Stimulated activated CD4-positive, alpha-beta T cell treated with anti-CD3 and anti-CD28 coated beads, Interleukin-12 subunit alpha, Interleukin-12 subunit beta, amount 100 ng/mL, for 48 hours (primary cell): ENCODE measurements at places on chromosomes 2 and 18.

DNA sequence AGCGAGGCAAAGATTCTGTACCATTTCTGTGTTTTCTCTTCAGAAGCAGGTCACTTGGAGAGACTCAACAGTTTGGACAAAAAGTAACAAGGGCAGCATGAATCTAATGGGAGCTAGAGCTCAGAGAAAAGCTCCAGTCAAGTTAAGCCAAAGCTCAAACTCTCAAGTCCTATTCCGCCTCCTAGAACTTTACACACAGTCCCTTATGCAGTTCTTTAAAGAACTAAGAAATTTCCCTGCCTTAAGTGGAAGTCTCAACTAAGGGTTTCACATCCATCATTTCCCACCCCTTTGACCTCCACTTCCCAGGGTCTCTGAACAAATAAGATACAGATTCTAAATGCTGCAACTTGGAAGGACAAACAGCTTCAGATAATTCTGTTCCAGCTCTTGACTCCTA lies 121.3 kb upstream of the RNU4ATAC start:
- no peak for DNase-seq

DNA sequence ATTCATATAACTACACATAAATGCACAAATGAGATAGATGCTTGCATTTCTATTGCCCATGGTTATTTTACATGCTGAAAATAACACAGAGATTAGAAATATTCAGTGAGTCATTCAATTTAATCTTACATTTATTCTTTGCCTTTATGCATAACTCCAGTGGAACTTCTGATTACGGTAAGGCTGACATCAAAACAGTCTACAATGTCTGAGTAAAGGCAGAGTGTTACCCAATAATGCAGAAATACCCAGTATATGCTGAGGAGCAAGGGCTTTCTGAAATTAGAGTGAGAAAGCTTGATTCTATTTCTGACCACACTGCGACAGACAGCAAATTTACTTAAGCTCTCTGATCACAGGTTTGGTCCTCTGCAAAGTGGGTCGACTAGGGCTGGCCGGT lies 9.2 kb downstream of the NMI start:
- no peak for DNase-seq

DNA sequence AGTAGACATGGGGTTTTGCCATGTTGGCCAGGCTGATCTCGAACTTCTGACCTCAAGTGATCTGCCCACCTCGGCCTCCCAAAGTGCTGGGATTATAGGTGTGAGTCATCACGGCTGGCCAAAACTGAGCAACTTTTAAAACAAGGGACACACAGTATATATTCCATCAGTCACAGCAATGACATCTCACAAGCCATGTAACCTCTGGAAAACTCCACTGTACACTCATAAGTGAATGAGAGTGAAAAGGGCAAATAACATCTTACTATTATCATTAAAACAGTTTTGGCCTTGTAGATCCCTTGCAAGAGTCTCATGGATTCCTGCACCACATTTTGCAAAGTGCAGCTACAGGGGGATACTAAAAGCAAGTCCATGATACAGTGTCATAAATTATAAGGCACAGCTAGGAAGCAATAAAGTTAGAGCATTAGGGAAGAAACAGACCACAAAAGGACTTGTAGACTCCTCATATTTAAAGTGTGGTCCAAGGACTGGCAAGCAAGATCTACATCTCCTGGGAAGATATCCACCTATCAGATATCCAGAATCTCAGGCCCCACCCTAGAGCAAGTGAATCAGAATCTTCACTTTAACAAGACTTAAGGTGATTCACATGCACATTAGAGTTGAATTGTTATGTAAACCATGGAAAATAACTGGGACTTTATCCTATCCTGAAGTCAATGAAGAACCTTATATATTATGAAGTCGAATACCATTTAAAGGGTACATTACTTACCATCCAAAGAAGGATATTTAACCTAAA lies 5.7 kb downstream of the SMC6 start:
- DNase-seq, result no peak

DNA sequence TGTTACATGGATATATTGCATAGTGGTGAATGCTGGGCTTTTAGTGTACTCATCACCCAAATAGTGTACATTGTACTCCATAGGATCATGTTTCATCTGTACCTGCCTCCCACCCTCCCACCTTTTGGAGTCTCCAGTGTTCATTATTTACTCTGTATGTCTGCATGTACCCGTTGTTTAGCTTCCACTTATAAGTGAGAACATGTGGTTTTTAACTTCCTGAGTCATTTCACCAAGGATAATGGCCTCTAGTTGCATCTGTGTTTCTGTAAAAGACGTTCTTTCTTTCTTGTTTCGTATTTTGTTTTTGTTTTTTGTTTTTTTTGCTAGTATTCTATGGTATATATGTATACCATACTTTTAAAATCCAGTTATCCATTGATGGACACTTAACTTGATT lies 107.5 kb downstream of the MSTN start:
- no peak for DNase-seq

DNA sequence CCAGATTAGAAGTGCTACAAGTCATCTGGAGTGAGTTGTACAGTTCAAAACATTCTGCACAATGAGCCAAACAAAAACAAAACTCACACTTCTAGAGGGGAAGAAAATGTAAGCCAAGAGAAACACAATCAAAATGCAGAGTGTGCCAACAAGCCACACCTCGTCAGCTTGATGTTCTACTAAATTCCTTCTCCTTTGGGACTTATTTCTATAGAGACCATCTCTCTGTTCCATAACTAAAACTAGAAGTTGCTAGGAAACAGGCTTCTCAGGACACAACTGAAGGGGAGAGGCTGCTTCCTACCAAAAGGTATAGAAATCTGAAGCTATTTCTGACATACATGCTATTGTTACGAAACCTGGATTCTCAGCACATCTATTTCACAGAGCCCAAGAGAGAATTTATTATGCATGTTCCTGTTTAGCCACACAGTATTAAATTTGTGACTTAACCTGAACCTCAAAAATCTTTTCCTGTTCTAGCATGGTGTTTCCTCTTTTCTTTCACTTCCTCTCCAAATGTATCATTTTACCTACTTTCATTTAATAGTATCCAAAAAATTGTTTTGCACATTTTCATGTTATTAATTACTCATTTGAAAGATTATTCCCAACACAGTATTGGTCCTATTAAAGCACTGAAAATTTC lies 211.4 kb upstream of the CCDC150 start:
- no peak for DNase-seq

GRCh38 chr2:72137498-72138010 lies 10.1 kb downstream of the CYP26B1 start:
- peak; percentile 68 for DNase-seq

DNA sequence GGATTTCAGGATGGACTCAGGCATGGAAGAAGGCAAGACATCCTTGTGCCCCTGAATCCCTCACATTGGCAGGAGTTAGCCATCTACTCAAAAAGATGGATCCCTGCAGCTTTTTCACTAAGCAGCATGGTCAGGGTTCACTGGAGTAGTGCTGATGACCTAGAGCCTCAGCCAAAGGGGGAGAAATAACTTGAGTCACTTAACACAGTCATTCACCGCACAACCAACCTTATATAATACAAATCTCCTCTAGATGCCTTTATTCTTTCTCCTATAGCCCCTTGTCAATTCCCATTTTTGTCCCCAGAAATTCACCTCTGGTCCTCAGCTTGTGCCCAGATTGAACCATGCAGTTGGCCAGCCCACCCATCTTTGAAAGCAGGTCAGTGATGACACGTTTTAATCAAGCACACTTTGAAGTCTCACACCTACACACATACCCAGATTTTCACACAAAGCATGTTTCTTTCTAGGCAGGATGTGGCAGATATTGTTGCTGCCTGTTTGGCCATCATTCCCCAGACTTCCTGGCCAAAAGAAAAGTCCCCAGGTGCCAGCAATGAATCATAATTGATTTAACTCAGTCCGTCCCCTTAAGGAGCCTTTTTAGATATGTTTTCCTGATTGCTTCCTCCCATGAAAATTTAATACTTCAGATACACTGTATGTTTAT lies 84.2 kb downstream of the LBH start:
- DNase-seq, result peak; percentile 8

GRCh38 chr2:53952519-53952918 lies 18.3 kb downstream of the PSME4 start:
- DNase-seq, result no peak

DNA sequence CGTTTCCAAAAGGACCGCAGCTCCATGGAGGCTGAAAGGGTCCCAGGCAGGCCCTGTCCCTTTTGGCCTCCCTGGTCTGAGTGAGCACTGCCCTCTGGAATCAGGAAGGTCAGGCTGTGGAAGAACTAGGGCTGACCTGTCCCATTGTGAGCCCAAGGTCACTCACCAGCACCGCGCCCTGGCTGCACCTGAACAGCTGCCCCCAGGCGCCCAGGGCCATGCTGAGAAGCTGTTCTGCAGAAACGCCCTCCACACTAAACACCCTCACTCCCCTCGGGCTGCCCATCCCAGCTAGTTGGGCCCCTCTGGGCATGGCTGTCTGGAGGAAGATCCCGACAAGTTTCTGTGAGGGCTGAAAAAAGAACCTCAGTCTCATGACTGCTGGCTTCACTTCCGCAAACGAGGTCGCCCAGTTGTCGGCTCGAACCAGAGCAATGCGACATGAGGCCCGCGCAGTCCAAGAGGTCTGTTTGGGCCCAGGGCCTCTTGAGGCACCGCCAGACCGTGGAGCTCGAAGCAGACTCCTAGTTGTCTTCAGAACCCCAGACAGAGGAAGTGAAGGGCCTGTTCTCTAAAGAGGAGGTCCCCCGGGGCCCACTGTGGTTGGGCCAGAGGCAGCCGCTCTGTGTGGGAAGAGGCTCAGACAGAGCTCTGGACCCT lies 64.4 kb downstream of the INPP5D start:
- DNase-seq, result no peak

GRCh38 chr2:65688141-65688886 lies 255.9 kb upstream of the SPRED2 start:
- DNase-seq, result no peak

- DNase-seq, result no peak
These were observed 198.7 kb downstream of the BCL11A start for GRCh38 chr2:60354713-60355112.

GRCh38 chr2:119548516-119549120 lies 4.4 kb downstream of the CFAP221 start:
- DNase-seq, result no peak

GRCh38 chr2:119429225-119429981 lies 2.3 kb upstream of the TMEM37 start:
- no peak for DNase-seq

- no peak for DNase-seq
These were observed 293.2 kb upstream of the DCC start for GRCh38 chr18:52046842-52047241.

DNA sequence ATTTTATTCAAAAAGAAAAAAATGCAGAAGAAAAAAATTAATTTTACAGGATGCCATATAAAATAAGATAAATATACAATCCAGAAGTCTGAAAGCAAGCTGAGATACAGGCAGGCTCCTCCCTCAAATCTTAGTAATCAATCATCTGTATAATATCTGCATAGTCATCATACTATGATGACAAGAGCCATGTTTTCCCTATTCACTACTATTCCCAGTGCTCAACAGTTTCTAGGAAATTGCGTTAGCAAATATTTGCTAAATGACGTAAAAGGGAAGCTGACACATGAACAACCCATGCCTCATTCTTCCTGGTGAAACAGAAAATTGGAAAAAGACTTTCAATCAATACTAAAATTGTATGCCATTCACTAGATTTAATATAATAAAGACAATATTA lies 793.2 kb downstream of the SUCLG1 start:
- DNase-seq, result no peak

DNA sequence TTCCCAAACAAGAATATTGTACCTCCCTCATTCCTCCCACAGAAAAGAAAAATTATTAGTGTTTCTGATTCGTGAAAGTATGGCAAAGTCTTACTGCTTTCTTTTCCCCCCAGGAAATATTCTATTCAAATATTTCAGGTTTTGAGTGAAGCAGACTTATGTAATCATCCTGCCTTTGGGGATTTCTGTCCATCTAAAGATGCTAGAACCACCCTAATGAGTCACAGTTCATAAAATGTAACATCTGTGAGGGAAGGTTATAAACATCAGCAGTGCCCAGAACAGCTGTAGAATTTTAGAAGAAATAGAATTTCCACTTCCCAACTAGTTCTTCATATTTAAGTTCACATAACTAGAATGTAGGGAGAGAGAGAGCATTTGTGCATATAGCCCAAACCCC lies 39.0 kb downstream of the EEF1B2 start:
- no peak for DNase-seq

GRCh38 chr18:3313685-3314084 lies 51.8 kb downstream of the MYL12B start:
- no peak for DNase-seq

DNA sequence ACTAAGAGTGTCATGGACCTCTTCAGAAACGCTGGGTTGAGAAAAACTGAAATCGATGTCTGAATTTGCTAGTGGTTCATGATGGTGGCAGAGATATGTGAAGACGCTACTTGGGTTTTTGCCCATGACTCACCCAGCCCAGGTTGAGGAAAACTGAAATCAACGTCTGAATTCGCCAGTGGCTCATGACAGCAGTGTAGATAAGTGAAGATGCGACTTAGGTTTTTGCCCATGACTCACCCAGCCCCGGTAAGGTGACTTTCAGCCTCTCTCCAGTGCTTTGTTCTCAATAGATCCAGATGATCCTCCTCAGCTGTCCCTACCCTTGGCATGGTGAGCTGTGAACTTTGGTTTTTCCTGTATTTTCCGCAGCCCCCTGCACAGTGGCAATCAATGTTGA lies 105.3 kb upstream of the SIX3 start:
- peak; percentile 58 for DNase-seq

- DNase-seq, result no peak
These were observed 284.1 kb downstream of the MYCN start for GRCh38 chr2:16224298-16225045.

DNA sequence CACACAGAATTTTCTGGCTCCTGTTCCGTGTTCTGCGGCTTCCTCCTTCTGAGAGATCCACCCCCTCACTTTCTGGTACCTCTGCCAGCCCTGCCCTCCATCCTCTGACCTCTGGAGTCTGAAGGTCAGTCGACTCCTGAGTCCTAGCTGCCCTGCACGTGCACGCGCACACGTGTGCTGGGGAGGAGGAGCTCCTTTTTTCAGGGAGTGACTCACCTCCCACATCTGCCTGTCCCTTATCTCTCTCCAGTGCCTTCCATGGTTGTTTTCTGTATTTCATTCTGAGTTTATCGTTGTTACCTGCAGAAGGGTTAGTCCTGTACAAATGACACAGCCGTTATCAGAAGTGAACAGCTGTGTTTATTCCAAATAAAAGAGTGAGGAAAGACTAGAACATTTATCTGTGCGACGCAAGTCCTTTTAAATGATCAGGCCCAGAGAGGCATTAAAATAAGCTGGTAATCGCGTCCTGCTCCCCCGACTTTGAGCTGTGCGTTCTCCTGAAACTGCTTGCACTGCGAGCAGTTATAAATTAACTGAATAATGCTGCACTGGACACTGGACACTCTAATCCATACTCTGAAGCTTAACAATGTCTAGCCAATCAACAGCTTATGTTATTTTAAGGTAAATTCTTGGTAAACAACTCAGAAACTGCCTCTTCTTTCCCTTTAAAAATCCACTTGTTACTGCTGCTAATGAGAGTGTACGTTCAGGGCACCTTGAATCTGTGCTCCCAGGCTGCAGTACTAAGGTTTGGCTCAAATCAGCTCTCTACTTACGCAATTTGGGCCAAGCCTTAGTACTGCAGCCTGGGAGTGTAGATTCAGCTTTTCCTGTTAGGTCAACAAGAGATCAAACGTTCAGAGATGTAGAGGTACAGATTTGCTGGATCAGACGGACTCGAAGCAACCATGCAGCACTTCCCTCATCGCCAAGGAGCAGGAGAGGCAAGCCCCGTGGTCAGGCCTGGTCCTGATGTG lies 72.5 kb downstream of the GALR1 start:
- no peak for DNase-seq

- no peak for DNase-seq
These were observed 70.0 kb upstream of the ZNF236 start for GRCh38 chr18:76752400-76752799.
